Vagina (tissue), 2 donors: ENCODE measurements at places on chromosomes 2 and 18. TPM values are rescaled to one million over a fixed set of nuclear protein-coding genes. Genes with fewer than 3 reads are reported as not detected.

ATIC gene
- total RNA-seq, result 75.6 TPM

DNA sequence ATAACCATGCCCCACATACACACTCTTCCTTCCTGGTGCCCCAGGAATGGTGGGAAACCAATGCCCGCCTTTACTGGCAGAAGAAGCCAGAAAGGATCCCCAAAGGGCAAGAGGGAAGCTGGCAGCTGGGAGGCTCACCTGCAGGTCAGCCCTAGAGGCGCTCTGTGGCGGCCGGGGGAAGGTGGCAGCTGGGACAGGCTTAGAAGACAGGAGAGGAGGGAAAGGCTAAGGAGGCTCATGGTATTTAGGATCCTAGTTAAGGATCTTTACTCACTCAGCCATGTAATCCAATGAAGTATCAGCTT lies 23.8 kb downstream of the ADRA2B start:
- H3K27me3 ChIP-seq, result no peaks in the 10 kb centered on the region
- H3K27ac ChIP-seq, result no peak overlapping the region
- H3K4me1 ChIP-seq, result peaks cover 9% of the 10 kb centered on the region
- H3K4me3 ChIP-seq, result no peak overlapping the region
- no peak for DNase-seq
- no peaks in the 10 kb centered on the region for H3K36me3 ChIP-seq

DNA sequence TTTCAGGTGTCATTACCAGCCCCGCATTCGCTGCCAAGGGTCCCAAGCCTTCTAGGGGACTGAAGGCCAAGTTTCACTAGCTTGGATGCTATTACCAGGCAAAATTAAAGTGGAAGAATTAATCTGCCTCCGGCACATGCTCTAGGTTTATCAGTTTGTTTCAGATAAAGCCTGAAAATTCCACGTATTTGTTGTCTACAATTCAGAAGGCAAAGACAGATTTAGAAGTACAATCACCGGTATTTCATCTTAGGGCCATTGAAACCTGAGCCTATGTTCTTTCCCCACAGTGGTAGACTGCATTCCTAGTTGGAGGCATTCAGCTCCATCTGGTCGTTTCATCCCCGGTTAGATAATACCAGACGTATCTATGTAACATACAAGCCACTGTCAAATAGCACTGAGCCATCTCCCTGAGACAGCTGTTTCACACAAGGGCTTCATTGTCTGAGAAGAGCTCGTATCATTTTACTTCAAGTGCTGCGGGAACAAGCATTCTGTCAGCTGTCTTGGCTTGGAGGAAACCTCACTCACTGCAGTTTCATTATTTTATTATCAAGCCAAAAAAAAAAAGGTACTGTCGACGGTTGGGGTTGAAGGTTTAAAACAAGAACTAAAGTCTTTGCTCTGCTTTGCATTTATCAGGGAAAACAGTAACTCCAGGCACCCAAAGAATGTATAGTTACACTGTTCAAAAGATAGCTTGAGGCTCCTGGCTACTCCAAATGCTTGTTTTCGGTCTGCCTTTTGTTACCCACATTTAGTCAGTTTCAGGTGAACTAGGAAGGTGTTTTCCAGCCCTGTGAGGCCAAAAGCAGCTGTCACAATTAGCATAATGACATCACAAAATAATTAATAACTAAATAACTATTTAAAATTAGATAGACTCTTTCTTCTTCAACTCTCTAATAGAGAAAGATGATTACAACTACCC lies 76.7 kb downstream of the TGIF1 start:
- H3K4me1 ChIP-seq, result no peaks in the 10 kb centered on the region
- H3K36me3 ChIP-seq, result no peaks in the 10 kb centered on the region
- no peak overlapping the region for H3K4me3 ChIP-seq
- DNase-seq, result no peak
- no peak overlapping the region for H3K27ac ChIP-seq

DNA sequence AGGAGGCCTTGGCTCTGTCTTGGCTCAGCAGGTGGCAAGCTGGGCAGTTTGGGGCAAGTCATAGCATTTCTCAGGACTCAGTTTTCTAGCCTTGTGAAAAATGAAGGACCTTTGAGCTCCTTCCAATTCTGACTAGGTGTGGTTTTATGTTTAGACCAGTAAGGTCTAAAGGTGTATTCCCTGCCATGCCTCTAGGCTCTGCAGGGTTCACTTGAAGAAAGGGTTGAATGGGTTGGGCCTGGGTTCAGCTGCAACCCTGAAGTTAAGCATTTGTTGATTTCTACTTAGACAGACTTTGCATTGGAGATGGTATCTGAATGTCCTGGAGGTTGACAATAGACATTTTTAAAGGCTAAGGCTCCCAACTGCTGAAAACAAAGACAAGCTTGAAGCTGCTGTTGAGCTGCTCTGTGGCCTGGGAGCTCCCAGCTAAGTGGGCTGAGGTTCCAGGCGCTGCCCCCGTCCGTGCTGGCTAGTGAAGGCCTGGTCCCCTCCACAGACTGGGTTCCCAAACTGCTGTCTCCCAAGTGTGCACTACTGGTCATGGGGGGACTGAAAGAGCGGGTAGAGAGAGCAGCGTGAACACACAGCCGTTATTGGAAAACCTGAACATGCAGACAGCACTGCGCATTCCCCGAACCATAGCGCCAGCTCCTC lies 100.7 kb upstream of the SMAD7 start:
- peaks cover 22% of the 10 kb centered on the region for H3K4me1 ChIP-seq
- no peaks in the 10 kb centered on the region for H3K36me3 ChIP-seq
- no peak overlapping the region for H3K27ac ChIP-seq
- no peaks in the 10 kb centered on the region for H3K27me3 ChIP-seq
- no peak for DNase-seq

DNA sequence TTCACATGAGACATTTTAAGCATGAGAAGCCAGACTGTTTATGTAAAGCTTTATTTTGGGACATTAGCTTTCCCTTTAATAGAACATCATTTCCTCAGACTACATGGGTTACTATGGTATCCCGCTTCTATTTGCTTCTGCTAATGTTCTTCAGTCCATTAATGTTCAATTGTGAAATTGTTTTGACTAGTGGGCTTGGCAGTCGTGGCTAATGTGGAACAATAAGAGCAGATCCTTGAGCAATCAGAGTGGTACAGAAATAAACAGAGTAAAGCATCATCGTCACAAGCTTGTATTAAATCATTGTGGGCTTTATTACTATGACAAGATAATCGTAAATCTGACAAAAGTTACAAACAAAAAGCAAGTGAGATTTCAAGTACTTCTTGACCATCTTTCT lies 60.2 kb downstream of the PDE1A start:
- peak overlapping the region; percentile 57 for H3K27ac ChIP-seq
- peaks cover 29% of the 10 kb centered on the region for H3K4me1 ChIP-seq
- no peaks in the 10 kb centered on the region for H3K27me3 ChIP-seq
- no peak for DNase-seq
- H3K36me3 ChIP-seq, result no peaks in the 10 kb centered on the region

- no peak overlapping the region for H3K27ac ChIP-seq
- H3K4me3 ChIP-seq, result peak overlapping the region; percentile 38
- DNase-seq, result no peak
- H3K27me3 ChIP-seq, result no peaks in the 10 kb centered on the region
These were observed 2.4 kb upstream of the PROC start for GRCh38 chr2:127415593-127416505.

- no peaks in the 10 kb centered on the region for H3K4me1 ChIP-seq
- H3K4me3 ChIP-seq, result no peak overlapping the region
- DNase-seq, result no peak
These were observed 36.5 kb upstream of the GLS start for GRCh38 chr2:190843890-190844699.

NPPC gene
- total RNA-seq, result 16.0 TPM

GRCh38 chr2:101976891-101977290 lies 14.9 kb upstream of the IL1R2 start:
- H3K27me3 ChIP-seq, result no peaks in the 10 kb centered on the region
- H3K36me3 ChIP-seq, result no peaks in the 10 kb centered on the region
- no peak overlapping the region for H3K4me3 ChIP-seq
- DNase-seq, result no peak
- no peak overlapping the region for H3K27ac ChIP-seq

DNA sequence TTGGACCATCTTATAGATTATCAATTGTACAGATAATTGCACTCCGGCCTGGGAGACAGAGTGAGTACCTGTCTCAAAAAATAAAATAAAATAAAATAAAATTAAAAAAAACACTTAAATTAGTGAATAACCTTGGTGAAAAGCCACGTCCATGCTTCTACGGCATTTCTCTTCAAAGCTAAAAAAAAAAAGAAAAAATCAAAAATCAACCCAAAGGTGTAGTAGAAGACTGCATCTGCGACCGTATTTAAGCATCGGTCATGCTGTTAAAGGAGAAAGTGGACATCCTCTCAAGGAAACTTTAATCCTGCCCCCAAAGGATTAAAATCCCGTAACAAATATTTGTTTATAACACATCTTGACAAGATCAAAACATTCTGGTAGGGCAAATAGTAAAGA lies 350 bp upstream of the RNF138 start:
- H3K27ac ChIP-seq, result peak overlapping the region; percentile 98
- H3K36me3 ChIP-seq, result no peaks in the 10 kb centered on the region
- H3K4me3 ChIP-seq, result peak overlapping the region; percentile 65
- DNase-seq, result no peak
- peaks cover 36% of the 10 kb centered on the region for H3K4me1 ChIP-seq
- no peaks in the 10 kb centered on the region for H3K27me3 ChIP-seq

GRCh38 chr2:11019614-11020013 lies 107.9 kb downstream of the KCNF1 start:
- H3K4me1 ChIP-seq, result no peaks in the 10 kb centered on the region
- H3K27ac ChIP-seq, result no peak overlapping the region
- H3K4me3 ChIP-seq, result no peak overlapping the region
- H3K27me3 ChIP-seq, result no peaks in the 10 kb centered on the region

DNA sequence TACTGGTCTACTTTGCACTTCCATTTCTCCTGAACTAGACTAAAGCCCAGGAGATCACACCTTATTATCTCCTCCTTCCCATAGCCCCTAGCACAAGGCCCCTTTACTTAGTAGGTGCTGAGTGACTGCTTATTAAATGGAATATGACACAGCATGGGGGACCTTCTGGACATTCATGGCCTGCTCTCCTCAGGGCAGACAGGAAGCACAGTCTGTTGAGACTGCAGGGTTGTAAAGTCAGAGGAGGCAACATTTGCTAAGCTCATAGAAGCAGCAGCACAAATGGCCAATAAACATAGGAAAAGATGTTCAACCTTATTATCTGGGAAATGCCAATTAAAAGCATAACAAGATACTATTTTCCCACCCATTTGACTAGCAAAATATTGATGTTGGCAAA lies 75.3 kb downstream of the DNMT3A start:
- no peak for DNase-seq
- peaks cover 9% of the 10 kb centered on the region for H3K4me1 ChIP-seq
- H3K27ac ChIP-seq, result no peak overlapping the region
- H3K27me3 ChIP-seq, result no peaks in the 10 kb centered on the region

DNA sequence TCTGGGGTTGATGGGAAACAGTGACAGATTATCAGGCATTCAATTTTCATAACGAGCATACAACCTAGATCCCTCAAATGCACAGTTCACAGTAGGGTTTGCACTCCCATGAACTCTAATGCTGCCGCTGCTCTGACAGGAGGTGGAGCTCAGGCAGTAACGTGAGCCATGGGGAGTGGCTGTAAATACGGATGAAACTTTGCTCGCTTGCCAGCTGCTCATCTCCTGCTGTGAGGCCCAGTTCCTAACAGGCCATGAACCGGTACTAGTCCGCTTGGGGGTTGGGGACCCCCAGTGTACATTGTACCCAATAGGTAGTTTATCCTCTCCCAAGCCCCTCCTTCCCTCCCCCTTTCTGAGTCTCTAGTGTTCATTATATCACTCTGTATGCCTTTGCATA lies 94.6 kb downstream of the PTH2R start:
- no peaks in the 10 kb centered on the region for H3K4me1 ChIP-seq
- no peaks in the 10 kb centered on the region for H3K36me3 ChIP-seq
- no peaks in the 10 kb centered on the region for H3K27me3 ChIP-seq
- no peak for DNase-seq

CRYBA2 gene
- total RNA-seq, result not detected

GRCh38 chr2:220665108-220665471 lies 907.0 kb downstream of the EPHA4 start:
- peaks cover 4% of the 10 kb centered on the region for H3K4me1 ChIP-seq
- no peak overlapping the region for H3K4me3 ChIP-seq
- H3K36me3 ChIP-seq, result no peaks in the 10 kb centered on the region
- H3K27ac ChIP-seq, result no peak overlapping the region
- no peaks in the 10 kb centered on the region for H3K27me3 ChIP-seq

DGKD gene
- total RNA-seq, result 13.3 TPM

GRCh38 chr18:33578518-33579348 lies 714 bp downstream of the ASXL3 start:
- peaks cover 6% of the 10 kb centered on the region for H3K4me1 ChIP-seq
- H3K27ac ChIP-seq, result peak overlapping the region; percentile 80
- no peak for DNase-seq
- peak overlapping the region; percentile 84 for H3K4me3 ChIP-seq

DNA sequence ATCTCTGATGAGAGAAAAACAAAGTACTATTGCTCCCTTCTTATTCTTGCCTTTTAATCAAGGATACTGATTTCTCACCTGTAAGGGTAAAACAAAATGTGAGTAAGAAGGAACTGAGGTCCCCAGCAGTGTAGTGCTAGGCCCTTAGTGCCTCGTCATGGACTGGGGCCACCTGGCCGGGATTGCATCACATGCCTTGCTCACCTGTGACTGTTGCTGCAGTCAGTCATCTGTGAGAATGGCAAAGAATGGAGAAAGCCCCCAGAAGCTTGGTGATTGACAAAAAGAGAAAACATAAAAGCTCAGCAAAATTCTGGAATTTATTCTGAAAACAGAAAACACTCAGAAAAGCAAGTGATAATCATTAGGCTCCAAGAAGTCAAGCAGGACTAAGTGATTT lies 63.4 kb downstream of the SPATS2L start:
- DNase-seq, result no peak
- H3K27me3 ChIP-seq, result no peaks in the 10 kb centered on the region
- no peaks in the 10 kb centered on the region for H3K36me3 ChIP-seq
- no peak overlapping the region for H3K4me3 ChIP-seq
- no peak overlapping the region for H3K27ac ChIP-seq
- peaks cover 59% of the 10 kb centered on the region for H3K4me1 ChIP-seq

DNA sequence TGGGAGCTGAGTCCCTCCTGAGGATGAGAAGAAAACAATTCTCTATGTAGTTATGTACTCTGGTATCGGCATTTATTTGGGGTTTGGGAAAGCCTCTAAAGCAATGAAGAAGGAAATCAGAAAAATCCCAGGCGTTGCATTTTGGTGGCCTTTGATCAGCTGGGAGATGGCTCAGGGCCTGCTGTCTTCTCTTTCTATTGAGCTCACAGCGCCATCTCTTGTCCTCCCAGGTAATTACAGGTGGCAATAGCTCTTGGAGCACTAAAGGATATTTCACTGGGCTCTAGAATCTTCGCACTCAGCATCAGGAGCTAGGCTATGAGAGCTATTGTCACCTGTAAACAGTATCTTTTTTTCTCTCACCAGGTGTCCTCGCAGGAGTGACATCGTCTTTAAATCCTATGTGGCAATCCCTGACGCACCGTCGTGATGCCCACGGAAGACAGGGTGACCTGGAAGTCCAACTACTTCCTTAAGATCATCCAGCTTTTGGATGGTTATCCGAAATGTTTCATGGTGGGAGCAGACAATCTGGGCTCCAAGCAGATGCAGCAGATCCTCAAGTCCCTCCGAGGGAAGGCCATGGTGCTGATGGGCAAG lies 76.1 kb upstream of the PMAIP1 start:
- H3K4me1 ChIP-seq, result no peaks in the 10 kb centered on the region
- no peak overlapping the region for H3K27ac ChIP-seq
- H3K4me3 ChIP-seq, result no peak overlapping the region
- DNase-seq, result no peak
- H3K36me3 ChIP-seq, result no peaks in the 10 kb centered on the region

HOXD9 gene
- total RNA-seq, result 12.5 TPM

- H3K36me3 ChIP-seq, result no peaks in the 10 kb centered on the region
- H3K27ac ChIP-seq, result no peak overlapping the region
- H3K27me3 ChIP-seq, result peaks cover 26% of the 10 kb centered on the region
- DNase-seq, result no peak
- H3K4me3 ChIP-seq, result no peak overlapping the region
- H3K4me1 ChIP-seq, result peaks cover 21% of the 10 kb centered on the region
These were observed 1.9 kb upstream of the SOX11 start for GRCh38 chr2:5690286-5690685.
